ENCODE measurements at places on chromosomes 2 and 18.
A peak's percentile ranks its signal among the peaks of the same experiment; 100 is the strongest.

- DNase-seq, result no peak
Measured at GRCh38 chr2:109081374-109081773, 47.6 kb upstream of the SH3RF3 start.

- DNase-seq, result peak; percentile 12
Measured at GRCh38 chr2:235493402-235493774, 455 bp upstream of the AGAP1 start.

GRCh38 chr2:232721882-232722281 is 24.8 kb downstream of the GIGYF2 start:
- DNase-seq, result no peak

GRCh38 chr2:73415906-73416305 is 30.3 kb downstream of the ALMS1 start:
- DNase-seq, result no peak

DNA sequence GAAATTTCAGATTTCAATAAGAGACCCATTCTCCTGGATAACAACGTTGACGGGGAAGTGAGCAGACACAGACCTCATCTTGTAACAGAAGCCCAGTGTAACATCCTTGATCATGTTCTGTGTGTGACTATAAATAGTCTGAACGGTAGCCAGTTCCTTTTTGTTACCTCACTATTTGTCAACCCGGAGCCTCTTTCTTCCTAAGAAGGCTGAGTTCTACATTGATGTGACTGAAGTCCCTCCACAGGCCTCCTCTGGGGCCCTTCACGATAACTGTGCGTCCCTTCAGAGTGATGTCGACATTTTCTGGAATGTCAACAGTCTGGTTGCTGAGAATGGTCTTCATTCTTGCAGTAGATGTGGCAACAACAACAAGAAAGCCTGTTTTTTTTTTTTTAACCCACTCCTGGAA is 6.3 kb upstream of the PLEKHM3 start:
- DNase-seq, result no peak

- no peak for DNase-seq
Measured at GRCh38 chr2:19742872-19743271, 158.9 kb downstream of the TTC32 start.

DNA sequence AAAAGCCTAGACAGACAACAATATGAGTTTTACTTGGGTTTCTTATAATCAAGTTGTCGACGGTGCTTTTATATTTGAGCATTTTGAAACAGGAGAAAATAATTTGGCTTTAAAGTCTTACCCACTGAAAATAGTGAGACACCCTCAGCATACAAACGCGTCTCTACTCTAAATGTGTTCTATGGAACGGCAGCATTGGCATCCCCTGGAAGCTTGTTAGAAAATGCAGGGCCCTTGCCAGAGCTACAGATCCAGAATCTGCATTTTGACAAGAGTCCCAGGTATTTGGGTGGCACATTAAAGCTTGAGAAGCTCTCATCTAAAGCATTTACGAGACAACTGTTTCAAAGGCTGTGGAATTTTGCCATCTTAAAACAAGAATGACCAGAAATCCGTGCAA is 163.5 kb downstream of the PID1 start:
- DNase-seq, result no peak

DNA sequence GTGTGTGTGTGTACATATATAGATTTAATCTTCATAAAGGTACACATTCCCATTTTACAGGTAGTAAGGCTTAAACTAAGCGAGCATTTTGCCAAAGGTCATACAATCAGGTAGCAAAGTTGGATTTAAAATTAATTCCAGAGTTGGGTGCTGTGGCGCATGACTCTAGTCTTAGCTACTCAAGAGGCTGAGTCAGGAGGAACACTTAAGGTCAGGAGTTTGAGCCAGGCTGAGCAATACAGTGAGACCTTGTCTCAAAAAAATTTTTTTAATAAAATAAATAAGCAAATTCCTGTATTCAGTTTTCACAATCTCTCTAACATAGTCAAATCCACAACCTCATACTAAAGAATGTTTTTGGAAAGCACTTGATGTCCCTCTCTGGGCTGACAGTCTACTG is 111.5 kb upstream of the LDLRAD4 start:
- DNase-seq, result no peak

DNA sequence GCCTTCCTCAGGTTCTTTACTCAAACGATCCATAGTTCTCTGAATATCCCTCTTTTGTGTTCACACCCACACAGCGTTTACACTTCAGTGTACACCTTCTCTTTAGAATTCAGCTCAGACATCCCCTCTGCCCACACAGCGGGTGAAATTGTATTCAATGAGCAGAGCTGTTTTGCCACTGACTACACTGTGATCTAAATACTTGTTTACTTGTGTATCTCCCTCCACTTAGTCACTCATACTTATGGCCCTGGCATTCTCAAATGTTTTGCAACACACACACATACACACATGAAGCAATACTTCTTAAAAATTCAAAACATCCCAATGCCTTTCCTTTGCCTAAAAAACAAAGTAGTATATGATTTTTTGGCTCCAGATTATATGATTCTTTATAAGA is 297.1 kb downstream of the TMX3 start:
- DNase-seq, result no peak

DNA sequence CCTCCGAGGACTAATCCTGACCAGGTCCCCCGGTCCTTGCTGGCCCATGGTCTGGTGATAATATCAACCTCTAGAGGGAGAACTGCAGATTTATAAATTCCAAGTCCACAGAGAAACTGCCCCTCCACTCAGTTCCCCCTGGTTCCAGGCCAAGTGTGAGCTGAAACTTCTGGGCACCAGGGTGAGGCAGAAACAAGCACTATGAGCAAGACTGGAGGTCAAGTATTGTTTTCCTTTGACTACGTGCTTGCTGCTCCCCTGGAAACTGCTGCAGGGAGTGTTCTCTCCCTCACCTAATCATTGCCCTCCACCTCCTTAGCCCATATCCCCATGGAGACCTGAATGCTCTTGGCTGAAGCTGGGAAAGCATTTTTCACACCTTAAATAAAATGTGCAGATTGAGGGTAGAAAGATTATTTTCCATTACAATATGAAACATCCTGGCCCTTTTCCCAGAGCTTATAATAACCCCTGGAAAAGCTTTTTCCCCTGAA is 135.2 kb downstream of the RDH14 start:
- no peak for DNase-seq

DNA sequence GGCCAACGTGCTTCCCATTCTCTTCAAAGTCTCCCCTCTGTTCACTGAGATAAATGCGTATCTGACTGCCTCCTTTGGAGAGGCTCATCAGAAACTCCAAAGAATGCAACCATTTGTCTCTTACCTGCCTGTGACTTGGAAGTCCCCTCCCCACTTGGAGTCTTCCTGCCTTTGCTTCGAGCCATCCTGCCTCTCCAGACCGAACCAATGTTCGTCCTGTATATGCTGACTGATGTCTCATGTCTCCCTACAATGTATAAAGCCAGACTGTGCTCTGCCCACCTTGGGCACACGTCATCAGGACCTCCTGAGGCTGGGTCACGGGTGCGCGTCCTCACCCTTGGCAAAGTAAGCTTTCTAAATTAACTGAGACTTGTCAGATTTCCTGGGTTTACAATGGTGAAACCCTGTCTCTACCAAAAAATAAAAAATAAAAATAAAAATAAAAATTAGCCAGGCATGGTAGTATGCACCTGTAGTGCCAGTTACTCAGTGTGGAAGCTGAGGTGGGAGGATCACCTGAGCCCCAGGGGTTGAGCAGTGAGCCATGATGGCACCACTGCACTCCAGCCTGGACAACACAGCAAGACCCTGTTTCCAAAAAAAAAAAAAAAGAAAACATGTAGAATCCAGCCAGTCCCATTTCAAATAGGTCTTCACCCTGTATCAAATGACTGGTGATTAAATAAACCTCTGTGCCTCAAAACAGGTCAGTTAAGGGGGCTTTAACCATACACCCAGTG is 29.0 kb downstream of the HDLBP start:
- no peak for DNase-seq

DNA sequence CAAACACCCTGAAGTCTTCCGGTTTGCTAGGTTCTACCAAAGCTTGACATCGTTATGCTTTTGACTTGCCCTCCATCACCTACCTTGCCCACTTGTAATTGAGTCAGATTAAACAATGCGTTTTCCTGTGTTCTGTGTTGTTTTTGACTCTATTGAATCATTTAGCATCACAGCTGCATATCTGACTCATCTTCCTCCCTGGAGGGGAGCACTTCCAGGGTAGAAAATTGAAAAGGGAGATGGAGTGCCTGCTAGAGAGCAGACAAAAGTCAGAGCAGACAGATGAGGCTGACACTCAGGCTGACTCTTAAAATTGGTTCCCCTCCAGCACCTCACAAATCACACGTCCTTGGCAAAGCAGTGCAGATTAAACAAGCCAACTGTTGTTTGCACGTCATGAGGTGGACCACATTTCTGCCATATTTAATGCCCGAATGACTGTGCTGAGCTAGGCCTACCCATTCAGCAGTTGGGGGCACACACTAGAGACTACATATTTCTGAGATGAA is 2.2 kb downstream of the MPP4 start:
- peak; percentile 34 for DNase-seq

DNA sequence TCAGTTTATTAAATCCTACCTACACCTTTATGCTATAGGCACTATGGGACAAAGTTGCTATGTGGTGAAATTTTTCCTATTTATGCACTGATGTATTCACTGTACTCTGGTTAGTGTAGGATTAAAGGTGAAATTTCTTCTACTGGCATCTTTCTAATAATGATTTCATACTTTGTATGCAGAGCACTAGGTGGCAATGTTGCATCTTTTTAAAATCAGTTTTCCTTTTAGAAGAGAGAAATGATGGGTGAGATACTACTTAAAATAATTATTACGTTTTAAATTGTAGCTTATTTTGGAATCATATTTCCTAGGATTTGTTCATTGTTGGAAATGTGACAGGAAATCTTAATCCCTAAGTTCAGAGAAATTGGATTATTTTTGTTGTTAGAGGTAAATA is 150.9 kb downstream of the CD8B2 start:
- no peak for DNase-seq

DNA sequence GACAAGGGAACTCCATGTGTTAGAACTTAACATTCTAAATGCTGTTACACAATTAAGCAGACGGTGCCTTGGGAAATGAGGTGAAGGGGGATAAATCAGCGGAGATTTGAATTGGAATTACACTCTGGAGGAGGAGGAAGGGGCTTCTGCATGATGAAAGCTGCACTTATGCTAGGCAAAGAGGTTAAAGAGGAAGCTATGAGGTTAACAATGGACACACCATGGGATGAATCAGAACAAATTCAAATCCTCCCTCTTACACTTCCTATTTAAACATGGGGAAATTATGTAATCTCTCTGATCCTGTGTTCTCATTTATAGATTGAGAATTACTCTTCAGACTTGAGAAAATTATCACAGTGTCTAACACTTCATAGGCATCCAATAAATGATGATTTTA is 121.5 kb upstream of the SIX2 start:
- DNase-seq, result no peak

GRCh38 chr2:194616334-194616733 is 1040.7 kb upstream of the SLC39A10 start:
- no peak for DNase-seq

DNA sequence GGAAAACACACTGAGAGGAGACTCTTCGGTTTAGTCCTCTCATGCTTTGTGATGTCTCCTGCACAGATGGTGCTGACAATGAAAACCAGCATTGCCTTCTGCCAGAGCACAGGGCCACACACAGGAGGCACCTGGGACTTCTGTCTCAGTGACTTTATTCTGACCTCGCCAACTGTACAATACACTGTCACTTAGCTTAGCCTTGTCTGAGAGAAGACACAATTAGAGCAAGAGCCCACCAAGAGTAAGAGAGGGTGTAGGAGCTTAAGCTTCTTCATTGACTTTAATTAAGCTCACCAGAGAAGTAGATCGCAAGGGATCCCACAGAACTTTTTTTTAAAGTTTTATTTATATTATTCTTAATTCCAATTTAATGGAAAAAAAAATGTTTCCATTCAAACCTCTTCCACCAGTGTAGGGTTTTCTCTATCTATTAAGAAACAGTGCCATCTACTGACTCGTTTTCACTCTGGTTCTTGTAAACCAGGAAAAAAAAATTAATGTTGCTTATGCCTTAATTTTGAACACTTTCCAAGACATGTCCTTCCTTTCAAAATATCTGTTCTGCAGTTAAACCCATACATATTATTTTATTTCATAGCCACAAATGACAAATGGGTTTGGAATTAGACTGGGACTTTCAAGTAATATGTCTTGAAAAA is 42.4 kb upstream of the DDX18 start:
- peak; percentile 47 for DNase-seq

DNA sequence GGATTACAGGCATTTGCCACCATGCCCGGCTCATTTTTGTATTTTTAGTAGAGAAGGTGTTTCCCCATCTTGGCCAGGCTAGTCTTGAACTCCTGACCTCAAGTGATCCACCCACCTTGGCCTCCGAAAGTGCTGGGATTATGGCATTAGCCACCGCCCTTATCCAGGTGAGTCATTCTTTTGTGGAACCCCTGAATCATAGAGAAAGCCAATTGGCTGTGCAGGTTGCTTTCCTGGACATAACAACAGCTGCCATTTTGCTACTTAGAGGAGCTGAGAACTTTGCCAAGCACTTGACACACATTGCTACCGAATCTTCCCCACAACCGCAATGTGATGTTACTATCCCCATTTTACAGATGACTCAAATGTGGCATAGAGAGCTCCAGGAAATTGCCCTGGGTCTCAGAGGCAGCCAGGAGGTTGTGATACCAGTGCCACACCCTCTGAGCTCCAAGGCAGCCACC is 36.0 kb downstream of the SETBP1 start:
- no peak for DNase-seq

DNA sequence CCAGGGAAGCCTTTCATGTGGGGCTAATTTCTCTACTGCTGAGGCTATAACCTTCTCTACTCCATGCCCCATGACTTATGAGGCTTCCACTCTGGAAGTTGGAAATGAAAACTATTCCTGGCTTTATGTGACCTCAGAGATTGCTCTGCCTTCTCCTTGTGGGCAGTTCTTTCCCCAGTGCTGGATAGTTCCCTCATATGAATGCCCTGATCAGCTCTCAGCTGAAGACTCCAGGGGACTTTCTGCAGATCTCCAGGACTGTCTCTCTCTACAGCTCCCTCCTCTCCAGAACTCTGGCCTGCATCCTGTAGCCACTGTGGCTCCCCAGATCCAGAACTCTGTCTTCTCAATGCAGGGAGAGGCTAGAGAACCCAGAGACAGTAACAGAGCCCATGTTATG is 235.1 kb downstream of the SEPTIN10 start:
- DNase-seq, result no peak

DNA sequence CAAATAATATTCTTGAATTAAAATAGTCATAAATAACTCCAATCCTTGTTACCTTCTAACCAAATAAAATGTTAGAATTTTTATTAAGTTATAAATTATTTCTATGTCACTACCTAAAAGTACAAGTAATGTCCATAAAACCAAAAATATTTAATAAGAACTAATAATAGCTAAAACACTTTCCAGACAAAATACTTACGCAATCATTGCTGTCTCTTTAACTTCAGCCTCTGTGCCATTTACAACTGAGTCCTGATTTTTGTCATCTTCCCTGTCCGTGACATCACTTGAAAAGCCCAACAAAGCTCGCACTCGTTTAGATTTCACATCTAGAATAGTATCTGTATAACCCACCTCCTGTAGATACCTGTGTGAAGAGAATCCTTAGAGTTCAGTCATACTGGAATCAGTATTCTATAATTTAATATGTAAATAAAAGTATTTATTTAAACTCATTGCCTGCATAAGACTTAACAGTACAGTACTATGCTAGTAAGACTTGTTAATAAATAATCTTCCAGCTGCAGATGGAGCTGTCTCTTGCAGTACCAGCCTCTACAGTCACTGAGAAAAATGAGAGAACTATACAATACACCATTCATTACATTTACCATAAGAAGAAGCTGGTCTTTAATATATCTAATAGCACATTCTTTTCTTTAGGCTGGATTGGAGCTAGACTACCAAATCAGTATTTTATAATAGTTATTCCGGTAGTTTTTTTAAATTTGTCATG is 63.8 kb downstream of the STRN start:
- no peak for DNase-seq

Data from dermis microvascular lymphatic vessel endothelial cell (primary cell).